ENCODE measurements at places on chromosomes 5 and 9.

- DNase-seq: no peak
These were observed 68.4 kb downstream of the COL27A1 start for GRCh38 chr9:114223564-114224246.

DNA sequence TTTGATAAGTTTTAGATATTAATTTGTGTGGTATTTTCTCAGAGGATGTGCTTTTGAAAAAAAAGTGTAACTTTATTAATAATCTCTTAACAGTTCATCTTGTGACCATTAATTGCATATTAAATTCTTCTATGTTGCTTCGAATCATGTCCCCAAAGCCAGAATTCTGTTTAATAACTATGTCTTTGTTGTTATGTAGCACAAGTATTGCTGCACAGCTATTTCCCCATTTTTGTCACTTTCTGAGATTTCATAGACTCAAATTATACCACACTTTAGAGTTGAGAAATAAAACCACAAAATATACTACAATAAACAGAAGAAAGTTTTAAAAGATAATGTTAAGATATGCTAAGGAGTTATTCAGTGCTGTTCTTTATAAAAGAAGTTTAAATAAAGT lies 2.8 kb downstream of the MEF2C start:
- no peak for DNase-seq

GRCh38 chr9:94922098-94922607 lies 195.7 kb downstream of the AOPEP start:
- DNase-seq: no peak

- no peak for DNase-seq
These were observed 134.0 kb upstream of the EGFLAM start for GRCh38 chr5:38124321-38124720.

DNA sequence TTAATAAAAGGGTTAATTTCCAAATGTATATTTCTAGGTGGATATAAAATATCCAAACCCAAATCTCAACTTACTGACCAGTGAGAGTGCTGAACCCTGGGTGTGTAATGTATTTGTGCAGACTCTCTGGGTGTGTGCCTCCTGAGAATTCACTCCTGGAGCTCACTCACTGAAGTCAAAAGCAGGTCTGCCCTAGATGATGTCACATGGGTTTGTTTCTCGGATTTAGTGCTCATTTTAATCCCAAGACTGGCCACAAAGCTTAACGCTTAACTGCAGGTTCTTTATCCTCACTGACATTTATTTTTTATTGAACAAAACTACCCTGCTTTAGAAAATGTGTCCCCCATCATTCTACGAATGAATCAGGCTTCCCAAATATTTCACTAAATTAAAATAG lies 179.4 kb downstream of the PPP2R2B start:
- no peak for DNase-seq

DNA sequence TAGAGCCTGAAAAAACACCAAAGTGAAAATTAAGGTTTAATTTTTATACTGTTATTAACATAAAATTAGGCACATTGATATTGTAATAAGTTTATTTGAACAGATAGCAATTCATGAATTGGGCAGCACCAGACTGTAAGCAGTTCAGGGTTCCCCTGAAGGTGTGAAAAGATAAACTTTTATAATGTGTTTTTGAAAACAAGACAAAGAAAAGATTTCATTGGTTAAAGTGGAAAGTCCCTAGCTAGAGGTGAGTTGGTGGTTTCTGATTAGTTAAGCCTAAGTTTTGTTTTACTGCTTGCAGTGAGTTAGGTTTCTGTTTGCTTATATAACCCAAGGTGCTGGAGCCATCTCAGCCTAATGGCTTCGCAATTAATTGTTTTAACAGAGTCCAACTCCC lies 96.5 kb upstream of the RPS23 start:
- DNase-seq: no peak

- no peak for DNase-seq
These were observed 25.9 kb upstream of the ECM2 start for GRCh38 chr9:92561374-92562330.

- DNase-seq: no peak
These were observed 48.0 kb downstream of the ZNF366 start for GRCh38 chr5:72459089-72459661.

- DNase-seq: no peak
These were observed 88.9 kb downstream of the LIFR start for GRCh38 chr5:38467353-38468040.

DNA sequence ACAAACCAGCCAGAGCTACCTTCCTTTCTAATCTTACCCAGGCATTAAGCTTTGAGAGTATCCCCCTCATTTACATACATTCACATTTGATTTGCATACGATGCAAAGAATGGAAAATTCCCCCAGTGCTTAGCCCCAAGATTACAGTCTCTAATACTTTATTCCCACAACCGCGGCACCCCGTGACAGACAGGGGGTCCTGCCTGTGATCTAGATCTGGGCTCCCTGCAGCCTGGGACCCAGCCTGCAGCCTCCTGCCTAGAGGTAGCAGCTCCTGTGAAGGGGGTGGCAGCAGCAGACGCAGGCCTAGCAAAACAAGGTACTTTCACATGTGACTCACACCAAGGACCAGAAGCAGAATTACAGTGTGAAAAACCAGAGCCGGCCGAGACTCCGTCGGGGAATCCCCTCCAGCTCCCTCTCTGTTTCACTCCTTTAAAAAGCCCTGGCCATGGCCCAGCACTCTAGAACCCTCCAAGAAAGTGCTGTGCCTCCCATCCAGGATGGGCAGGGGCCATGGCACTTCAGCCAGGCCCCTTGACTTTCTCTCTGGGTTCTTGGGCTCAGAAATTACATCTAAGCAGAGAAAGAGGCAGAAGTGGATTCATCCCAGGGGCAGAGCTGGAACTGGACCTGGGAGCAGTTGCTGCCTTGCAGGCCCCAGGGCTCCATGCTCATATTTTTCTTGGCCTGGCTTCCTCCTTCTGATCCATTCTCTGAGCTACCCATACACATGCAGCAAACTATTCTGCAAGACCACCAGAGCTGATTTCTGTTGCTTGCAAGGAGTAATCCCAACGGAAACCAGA lies 14.0 kb upstream of the TCF7 start:
- DNase-seq: peak; percentile 55

DNA sequence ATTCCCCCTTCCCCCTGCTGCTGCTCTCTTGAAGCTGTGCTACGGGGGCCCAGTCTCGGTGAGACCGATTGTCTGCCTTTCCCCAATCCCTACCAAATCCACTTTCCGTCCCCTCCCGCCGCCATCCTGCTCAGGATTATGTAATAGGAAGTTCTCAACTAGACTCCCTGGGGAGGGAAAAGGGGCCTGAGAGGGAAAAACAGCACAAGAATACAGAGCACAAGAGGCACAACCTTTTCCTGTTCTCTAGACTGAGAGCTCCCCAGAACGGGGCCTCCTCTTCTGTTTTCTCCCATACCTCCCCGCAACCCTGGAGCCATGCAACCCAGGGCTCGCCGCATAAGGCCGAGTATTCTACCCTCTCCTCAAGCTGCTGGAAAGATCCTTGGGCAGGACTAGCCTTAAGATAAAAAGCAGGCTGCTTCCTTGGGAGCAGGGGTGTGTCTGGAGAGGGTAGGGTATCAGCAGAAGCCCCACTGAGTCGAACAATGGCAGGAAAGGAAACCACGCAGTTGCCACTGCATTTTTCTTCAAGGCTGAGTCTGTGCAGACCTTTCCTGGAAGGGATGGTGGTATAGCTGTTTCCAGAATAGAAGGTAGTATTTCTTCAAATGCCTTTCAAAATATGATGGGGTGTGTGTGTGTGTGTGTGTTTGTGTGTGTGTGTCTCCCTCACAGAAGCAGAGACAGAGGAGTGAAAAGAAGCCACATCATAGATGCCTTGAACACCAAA lies 12.9 kb downstream of the MYORG start:
- no peak for DNase-seq

- no peak for DNase-seq
These were observed 815 bp downstream of the ANXA6 start for GRCh38 chr5:151156507-151157420.

DNA sequence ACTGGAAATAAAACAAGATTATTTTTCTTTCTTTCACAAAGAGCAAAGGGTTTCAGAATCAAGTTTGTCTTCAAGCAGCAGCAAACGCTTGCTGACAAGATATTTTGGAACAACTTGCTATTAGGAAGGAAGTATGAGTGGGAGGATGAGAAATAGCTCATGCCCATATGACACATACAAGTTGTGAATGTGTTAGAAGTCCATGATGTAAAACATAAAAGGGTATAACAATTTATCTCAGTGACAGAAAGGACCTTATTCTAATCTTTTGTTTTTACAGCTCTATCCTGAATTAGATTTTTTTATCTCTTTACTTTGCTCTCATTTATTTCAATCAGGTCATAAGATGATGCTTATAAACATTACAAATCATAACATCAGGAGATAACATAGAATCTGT lies 516.6 kb upstream of the MEF2C start:
- DNase-seq: no peak

- DNase-seq: no peak
These were observed 304.0 kb downstream of the PJA2 start for GRCh38 chr5:109105631-109106267.

DNA sequence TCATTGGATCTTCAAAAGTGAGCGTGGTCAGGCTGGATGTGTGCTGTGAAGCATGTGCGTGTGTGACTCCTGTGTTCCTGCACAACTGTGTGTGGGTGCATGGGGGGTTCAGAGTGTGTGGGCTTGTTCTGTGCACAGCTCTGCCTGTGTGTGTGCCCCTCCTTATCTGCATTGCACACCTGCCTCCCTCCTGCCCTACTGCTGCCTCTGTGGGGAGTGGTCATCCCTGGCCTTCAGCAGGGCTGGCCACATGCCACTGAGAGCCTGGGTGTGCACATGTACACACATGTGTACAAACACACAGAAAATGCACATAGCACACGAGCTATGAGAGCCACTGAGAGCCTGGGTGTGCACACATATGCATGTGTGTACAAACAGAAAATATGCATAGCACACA lies 92.1 kb downstream of the CACNA1B start:
- no peak for DNase-seq

DNA sequence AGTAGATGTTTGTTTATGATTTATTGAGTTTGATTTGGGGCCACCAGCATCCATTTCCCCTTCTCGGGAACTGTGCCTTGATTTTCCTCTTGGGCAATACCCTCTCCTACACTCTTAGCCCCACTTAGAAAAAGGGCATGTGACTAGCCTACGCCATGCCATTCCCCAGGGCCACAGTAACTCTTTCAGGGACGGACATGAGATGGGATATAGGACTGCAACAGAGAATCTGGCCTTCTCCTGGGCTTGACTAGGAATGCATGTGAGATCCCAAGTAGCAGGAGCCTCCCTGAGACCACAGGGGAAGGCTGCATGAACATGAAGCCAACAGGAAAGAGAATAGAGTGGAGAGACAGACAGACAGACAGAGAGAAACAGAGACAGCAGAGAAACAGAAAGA lies 30.7 kb upstream of the SPARC start:
- DNase-seq: no peak

DNA sequence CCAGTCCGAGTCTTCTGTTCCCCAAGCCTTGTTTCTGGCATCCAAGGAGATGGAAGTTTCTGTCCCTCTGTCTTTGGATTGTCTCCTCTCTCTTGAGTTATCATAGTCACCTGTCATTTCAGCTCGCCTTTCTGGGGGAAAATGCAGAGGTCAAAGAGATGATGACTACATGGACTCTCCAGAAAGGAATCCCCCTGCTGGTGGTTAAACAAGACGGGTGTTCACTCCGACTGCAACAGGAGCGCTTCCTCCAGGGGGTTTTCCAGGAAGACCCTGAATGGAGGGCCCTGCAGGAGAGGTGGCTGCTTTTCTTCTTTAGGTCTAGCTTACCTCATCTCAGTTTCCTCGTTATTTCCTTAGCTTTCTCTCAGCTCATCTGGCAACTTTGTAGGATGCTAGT lies 25.1 kb downstream of the ERAP2 start:
- DNase-seq: no peak

DNA sequence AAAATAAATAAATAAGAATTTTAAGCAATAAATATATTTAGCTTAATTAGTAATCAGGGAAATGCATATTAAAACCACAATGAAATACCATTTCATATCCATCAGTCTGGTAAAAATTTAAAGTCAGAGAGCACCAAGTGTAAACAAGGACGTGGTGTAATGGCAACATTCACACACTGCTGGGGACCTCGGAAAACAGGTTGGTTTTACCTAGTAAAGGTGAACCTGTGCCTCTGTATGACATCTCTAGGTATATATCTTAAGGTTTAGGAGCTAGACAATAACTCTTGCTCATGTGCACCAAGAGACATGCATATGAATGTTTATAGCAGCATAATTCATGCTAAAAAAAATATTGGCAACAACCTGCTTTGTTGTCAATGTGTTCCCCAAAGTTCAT lies 29.7 kb downstream of the FNBP1 start:
- DNase-seq: no peak

DNA sequence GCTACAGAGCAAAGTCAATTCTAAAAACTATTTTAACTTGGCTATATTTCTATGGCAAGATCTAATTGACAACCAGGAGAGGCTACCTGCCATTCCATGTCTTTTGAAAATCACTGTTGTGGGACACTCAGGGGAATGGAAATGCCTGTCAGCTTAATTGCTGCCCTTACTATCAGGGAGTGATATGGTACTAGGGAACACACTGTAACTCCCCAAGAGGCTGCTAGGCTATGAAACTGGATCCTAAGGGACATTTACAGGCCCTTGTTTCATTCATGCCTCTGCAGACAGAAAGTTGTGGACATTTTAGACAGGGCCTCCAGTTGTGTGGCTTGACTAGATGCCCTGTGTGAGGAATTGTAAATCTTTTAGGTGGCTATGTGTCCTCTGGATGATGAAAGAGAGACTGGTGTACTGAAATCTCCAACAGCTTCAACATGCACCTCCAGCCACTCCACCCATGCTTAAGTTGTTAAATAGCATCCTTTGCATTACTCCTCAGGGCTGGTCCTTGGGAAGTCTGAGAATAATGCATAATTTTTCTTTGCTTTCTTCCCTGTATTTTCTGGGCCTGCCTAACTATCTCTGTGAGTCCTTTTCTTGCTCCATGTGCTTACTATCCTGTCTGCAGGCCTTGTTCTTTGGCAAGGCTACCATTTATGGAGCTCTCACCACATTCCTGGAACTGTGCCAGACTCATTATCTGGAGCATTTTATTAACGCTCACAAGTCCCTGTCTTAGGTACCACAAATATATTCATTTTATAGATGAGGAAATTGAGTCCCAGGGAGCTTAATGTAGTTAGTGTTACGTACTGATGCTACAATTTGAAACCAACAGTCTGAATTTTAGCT lies 3.2 kb downstream of the MROH2B start:
- no peak for DNase-seq

Data from stimulated activated CD4-positive, alpha-beta T cell treated with anti-CD3 and anti-CD28 coated beads, Interleukin-1b, Interleukin-23, amount 100 ng/mL, for 1 hour (primary cell).